ENCODE measurements at places on chromosomes 13 and 19.
A peak's percentile ranks its signal among the peaks of the same experiment; 100 is the strongest.

GRCh38 chr19:28508666-28509065 is 704.3 kb downstream of the UQCRFS1 start:
- no peak for DNase-seq

GRCh38 chr13:77337159-77337558 is 10.3 kb upstream of the MYCBP2 start:
- no peak for DNase-seq

DNA sequence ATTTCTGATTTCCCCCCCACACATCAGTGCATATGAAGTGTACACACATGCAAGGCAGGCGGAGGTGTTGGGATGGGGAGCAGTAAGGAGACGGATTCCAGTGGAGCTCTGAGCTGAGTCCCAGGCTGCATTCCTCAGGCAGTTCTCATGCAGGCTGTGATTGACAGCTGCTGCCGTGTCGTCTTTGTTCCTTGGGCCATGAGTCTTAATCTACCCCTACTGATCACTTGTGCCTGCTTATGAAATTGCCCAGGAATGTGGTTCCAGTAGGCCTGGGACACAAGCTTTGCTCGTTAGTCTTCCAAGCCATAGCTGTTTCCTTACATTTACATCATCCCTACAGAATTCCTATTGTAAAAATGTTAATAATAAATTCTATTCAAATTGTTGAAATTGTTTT is 1241.9 kb downstream of the UQCRFS1 start:
- no peak for DNase-seq

DNA sequence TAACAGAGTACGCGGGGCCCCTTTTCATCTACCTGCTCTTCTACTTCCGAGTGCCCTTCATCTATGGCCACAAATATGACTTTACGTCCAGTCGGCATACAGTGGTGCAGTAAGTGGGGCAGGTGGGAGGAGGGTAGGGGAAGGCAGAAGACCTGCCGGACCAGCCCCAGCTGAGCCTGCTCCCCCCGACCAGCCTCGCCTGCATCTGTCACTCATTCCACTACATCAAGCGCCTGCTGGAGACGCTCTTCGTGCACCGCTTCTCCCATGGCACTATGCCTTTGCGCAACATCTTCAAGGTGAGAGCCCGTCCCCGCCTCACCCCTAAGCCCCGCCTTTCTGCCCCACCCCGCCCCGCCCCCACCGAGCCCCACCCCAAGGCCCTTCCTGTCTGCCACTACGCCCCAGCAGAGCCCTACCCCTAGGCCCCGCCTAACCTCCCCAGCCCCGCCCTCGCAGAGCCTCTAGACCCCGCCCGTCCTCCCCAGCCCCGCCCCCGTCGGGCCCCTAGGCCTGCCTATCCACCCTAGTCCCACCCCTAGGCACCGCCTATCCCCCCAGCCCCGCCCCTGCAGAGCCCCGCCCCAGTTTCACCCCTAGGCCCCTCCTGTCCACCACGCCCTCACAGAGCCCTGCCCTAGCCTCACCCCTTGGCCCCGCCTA is 7.7 kb downstream of the NDUFB7 start:
- no peak for DNase-seq

DNA sequence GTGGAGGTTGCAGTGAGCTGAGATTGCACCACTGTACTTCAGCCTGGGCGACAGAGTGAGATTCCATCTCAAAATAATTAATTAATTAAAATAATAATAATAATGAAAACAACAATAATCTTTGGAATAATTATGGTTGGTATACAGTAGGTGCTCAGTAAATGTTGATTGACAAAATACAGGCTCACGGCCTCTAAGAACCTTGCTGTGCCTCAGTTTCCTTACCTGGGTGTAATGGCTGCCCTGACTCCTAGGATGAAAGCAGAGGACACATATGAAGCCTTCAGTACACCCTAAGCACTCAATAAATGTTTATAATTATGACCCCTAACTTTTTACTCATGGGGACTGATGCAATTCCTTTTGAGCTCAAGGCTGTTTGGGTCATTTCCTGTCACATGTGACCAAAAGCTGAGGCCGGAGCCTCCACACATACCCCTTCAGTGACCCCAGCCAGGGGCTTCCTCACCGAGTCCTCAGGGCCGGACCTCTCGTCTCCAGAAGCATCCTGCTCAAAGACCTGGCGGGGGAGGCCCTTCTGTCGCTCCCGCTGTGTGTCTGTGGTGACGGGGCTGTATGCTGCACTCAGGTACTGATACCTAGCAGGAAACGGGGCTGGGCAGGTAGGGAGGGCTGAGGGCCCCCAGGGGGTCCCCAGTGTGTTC is 10.5 kb downstream of the DOCK6 start:
- DNase-seq, result no peak

- no peak for DNase-seq
Observed at GRCh38 chr13:102617697-102618350, 21.0 kb downstream of the TPP2 start.

DNA sequence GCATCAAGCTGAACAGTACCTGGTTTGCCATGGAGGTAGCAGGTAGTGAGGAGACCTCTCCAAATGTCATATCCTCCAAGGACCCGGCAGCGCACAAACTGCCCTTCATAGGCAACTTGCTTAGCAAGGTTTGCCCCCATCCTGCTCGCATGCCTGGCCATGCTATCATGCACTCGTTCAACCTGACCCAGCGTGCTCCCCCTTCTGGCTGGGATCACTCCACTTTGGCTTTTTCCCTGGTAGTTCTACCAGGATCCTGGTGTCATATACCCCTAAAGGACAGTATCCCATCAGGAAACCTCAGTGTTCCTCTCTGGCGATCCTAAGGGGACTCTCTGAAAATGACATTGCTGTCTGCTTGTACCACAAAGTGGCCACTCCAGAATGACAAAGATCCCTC is 38.6 kb upstream of the ZNF30 start:
- DNase-seq, result peak; percentile 98

- no peak for DNase-seq
Observed at GRCh38 chr13:81021284-81021840, 680.4 kb upstream of the SPRY2 start.

- DNase-seq, result no peak
Observed at GRCh38 chr13:33497146-33497845, 211.7 kb upstream of the STARD13 start.
